ENCODE measurements at places on chromosomes 2 and 18.

- DNase-seq: no peak
Measured at GRCh38 chr2:11568436-11568835, 34.6 kb downstream of the GREB1 start.

- DNase-seq: no peak
Measured at GRCh38 chr2:118264232-118264990, 176.1 kb downstream of the INSIG2 start.

DNA sequence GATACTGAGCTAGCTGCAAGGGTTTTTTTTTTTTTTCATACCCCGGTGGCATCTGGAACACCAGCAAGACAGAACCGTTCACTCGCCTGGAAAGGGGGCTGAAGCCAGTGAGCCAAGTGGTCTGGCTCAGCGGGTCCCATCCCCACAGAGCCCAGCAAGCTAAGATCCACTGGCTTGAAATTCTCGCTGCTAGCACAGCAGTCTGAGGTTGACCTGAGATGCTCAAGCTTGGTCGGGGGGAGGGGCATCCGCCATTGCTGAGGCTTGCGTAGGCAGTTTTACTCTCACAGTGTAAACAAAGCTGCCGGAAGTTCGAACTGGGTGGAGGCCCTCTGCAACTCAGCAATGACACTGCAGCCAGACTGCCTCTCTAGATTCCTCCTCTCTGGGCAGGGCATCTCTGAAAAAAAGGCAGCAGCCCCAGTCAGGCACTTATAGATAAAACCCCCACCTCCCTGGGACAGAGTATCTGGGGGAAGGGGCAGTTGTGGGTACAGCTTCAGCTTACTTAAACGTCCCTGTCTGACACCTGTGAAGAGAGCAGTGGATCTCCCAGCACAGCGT is 5.1 kb upstream of the MIB1 start:
- no peak for DNase-seq

DNA sequence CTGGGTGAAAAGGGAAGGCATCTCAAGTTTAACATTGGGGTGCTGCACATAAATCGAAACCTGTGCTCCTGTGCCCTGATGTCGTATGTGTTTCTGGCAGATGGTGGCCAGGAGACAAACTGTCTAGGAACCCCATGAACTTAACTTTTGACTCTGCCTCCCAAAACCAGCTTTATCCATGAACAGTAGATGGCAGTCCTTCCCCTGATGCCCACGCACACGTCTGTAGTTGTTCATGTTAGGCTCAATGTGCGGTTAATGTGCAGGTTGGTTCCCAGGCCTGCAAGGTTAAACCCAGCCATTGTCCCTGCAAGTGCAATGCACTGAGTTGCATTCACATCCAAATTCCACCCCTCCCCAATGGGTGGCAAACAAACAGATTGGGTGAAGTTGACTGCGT is 44.1 kb upstream of the SIX3 start:
- DNase-seq: no peak

- DNase-seq: no peak
Measured at GRCh38 chr2:39385172-39385571, 51.9 kb downstream of the MAP4K3 start.

DNA sequence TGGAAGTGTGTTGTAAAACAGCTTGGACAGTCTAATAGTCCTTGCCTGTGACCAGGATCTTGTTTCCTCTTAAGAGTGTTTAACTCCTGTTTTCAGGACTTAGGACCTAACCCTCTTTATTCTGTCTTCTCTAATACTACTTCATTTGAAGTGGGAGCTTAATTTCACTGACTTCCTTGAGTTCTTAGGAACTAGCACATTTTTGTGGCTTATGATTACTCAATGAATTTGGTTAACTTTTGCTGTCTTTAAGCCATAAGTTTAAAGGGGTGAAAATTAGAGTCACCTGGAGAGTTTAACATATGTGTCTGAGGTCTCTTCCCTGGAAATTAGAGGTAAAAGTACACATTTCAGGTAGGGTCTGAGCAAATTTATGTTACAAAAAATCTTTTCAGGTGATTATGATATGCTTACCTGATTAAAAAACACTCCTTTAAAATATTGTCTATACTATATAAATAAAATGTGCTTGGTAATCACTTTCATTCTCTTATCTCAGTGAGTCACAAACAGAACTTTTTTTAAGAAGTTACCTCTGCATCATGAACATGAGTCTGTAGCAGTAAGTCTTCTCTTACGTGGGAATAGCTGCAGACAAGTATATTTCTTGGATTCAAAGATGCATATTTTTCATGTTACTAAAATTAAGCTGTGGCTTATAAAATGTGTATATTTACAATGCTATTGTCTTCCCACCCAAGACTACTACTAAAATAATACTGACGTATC is 52.7 kb downstream of the ATP9B start:
- DNase-seq: no peak

- no peak for DNase-seq
Measured at GRCh38 chr2:101337877-101338276, 29.4 kb upstream of the RNF149 start.

DNA sequence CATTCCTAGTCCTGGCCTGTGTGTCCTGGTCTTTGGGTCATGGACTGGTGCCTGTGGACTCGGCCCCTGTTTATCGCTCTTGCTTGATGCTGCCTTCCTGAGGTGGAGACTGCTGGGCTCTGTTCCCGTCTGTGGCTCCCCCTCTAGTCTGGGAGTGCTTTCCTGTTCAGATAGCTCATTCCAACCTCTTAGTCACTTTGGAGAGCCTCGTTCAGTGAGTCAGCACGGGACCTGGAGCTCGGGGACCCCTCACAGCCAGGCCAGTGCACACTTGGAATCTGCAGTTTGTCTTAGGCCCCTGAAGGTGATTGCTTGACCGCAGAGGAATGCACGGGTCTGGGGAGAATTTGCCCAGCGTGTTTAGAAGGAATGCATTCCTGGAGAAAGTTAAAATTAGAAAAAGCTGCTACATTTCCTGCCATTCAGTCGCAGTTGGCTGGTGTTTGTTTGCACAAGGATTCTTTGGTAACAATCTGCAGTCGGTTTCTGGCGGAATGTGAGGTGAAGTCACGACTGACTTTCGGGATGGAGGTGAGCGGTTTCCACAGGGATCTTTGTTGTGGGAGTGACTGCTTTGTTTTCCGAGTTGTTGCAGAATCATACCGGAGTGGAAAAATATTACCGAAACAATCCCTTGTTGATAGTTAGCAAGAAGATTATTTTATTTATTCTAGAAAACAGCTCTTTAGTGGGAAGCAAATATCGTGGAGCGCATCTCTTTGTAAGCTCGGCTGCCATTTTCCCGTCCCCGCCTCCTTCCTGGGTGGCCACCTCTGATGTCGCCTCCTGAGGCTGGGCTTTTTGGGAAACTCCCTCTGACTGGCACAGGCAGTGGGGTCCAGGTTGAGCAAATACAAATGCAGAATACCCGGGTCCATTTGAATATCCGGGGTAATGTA is 29.6 kb downstream of the SH3BP4 start:
- DNase-seq: no peak

GRCh38 chr18:76668119-76668518 is 154.2 kb upstream of the ZNF236 start:
- DNase-seq: no peak

DNA sequence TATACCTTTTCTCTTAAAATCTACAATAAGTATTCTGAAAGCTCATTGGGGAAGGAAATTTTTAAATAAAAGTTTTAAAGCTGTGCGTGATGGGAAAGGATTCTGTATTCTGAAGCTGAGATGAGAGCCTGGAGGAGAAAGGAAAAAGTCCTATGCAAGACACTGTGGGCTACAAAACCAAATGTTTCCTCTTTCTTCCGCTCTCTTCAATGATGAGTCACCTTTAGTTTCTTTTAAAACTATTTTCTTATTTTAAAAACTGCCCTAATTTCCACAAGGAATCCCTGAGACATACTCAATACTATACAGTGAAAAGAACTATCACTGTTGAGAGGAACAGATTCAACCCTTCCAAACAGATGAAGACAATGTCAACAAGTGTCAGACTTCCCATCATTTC is 87.4 kb downstream of the INO80D start:
- no peak for DNase-seq
